ENCODE measurements at places on chromosomes 16 and 17.

- peak; percentile 17 for DNase-seq
Measured at GRCh38 chr16:21194771-21195301, 16.5 kb downstream of the ZP2 start.

- peak; percentile 77 for DNase-seq
Measured at GRCh38 chr17:31582151-31582907, 190.9 kb downstream of the RAB11FIP4 start.

GRCh38 chr17:206941-207560, 25.6 kb upstream of the DOC2B start:
- DNase-seq: no peak

GRCh38 chr16:3348547-3349167, 7.0 kb upstream of the OR2C1 start:
- peak; percentile 18 for DNase-seq

DNA sequence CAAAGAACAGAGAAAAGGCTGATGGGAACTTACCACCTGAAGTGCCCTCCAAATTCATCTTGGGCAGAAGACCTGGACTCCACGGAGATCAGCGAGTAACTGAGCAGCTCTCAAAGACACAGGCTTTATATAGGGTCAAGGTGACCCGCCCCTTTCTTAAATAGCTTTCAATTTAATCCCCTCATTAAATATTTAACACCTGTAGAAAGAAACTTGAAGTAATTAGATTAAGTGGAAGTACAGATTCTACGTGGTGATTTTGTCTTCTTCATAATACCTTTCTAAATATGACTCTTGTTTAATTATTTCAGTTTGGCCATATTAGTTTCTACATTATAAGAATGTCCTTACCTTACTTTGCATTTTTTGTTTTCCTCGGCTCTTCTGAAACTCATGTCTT, at the start of gene DUXB:
Gene DUXB, minus strand, starts transcription at position 101 of the 400 bp plus-strand sequence. Its CDS starts 43 bp downstream, at position 58.
- no peak for DNase-seq

- DNase-seq: peak; percentile 76
Measured at GRCh38 chr17:50213026-50214022, 11.9 kb upstream of the COL1A1 start.

Measured in GM10248 (cell line).